ENCODE measurements at places on chromosomes 11 and 22. TPM values are rescaled to one million over a fixed set of nuclear protein-coding genes. Genes with fewer than 3 reads are reported as not detected.
A peak's percentile ranks its signal among the peaks of the same experiment; 100 is the strongest.

DNA sequence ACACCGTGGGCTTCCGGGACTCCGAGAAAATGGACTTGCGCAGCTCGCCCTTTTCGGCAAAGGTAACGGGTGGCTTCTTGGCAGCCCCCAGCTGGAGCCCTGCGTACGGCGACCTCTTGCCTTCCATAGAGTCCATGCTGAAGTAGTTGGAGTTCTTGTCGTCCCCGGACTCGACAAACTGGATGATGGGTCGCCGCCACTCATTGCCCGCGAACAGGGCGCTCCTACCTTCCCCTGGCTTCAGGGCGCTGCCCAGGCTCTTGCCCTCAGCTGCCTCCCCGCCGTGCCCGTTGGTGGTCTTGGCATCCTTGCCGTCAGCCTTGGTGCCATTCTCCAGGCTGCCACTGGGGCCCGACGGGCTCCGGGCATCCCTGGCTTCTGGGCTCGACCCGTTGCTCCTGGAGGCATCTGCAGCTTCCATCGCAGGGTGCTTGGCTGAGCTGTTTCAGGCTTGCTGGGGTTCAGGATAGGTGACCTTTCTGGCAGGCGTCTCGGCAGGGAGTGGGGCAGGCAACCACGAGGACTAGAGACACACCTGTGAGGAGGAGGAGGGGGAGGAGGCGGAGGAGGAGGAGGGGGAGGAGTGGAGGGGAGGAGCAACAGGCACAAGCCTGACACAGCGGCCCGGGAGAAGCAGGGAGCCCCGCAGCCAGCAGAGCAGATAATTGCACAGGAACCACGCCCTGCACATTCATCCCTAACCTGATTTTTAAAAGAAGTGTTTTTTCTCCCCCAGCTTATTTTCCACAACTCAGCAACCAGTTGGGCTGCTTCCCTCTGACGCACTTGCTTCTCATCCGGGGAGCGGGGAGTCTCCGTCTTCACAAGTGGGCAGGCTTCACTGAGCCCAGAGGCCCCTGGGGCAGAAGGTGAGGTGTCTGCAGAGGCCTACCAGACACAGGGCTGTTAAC lies at the start of gene TRIM29:
TRIM29 (minus strand) TSS at position 503 of the 911 bp plus-strand sequence; CDS start at position 421, 82 bp downstream.
- H3K4me3 ChIP-seq: no peak within 1 kb of the TSS
- no peaks in the 10 kb centered on the region for H3K27me3 ChIP-seq
- H3K36me3 ChIP-seq: no peaks in the 10 kb centered on the region
- H3K4me1 ChIP-seq: no peaks in the 10 kb centered on the region
- no peak for DNase-seq

Gene SLC25A18
- total RNA-seq: 2.8 TPM

DNA sequence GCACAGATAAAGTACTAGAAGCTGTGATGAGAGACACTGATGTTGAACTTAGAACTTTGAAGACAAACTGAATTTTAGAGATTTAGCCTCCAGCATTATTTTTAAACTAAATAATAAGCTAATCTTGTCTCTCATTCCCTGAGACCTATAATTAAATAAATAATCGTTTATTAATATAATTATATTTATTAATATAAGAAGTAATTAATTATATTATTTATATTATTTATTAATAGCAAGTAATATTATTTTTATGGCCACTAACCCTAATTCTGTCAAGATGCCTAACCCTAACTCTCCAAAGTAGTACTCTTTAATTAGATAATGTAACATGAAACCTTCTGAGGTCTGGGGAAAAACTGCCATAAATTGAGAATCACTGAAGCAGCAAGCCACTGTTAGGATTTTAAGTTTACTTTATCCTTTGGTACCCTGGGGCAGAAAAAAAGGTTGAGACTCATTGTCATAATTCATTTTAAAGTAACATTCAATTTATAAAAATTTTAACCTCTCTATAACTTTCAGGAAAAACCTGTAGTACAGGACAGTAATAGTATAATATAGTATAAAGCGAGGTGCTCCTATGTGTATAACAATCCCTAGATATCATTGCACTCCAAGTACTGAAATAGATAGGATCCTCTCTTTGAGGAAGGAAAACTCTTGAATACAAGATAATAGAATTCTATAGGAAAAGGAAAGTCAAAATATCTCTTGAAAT lies 85.4 kb downstream of the TTC28 start:
- no peaks in the 10 kb centered on the region for H3K27me3 ChIP-seq
- no peak overlapping the region for H3K27ac ChIP-seq
- H3K4me1 ChIP-seq: no peaks in the 10 kb centered on the region
- no peaks in the 10 kb centered on the region for H3K36me3 ChIP-seq
- no peak for DNase-seq

Gene PHOX2A
- total RNA-seq: not detected

DNA sequence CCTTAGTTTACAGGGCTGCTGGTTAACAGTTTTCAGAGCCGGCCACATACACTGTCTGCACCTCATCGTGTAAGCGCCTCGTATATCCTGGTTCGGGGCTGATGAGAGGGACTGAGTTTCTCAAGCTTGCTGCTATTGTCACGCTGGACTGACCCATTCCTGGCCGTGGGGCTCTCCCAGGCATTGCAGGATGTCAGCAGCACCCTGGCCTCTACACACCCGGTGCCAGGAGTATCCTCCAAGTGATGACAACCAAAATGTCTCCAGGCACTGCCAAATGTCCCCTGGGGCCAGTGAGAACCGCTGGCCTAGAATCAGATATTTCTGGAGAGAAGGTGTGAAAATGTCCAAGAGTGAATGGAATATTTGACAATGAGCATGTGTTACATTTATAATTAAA lies 82.8 kb downstream of the ST3GAL4 start:
- no peaks in the 10 kb centered on the region for H3K27me3 ChIP-seq
- H3K4me1 ChIP-seq: peaks cover 10% of the 10 kb centered on the region
- no peaks in the 10 kb centered on the region for H3K36me3 ChIP-seq
- DNase-seq: no peak

Gene HNRNPUL2
- 38.5 TPM for total RNA-seq

Gene CALCA
- total RNA-seq: 1.4 TPM

DNA sequence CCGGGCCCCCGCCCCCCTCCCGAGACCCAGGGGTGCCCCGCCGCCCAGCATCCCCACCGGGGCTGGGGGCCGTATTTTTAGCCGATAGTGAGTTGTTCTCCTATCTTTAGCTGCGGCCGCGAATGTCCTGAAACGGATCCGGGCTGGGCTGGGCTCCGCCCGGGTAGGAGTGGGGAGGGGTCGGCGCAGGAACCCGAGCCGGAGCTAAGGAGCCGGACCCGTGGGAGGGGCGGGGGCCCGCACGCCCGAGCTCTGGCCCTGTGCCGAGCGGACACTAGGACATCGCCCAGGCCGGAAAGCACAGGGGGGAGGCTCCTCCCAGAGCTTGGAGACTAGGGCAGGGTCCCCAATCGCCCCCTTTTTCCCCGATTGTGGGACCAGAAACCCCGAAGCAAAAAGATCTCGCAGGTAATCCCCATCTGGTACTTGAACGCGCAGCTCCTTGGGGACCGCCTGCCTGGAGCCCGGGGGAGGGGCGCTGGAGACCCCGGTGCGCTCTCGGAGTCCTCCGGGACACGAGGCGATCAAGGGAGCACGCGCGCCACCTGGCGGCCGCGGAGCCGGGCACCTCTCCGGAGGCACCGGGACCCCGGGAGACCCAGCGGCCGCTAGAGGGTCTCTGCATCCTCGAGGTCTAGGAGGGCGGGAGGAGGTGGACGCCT lies 669 bp downstream of the CDC42EP2 start:
- DNase-seq: peak; percentile 98
- H3K27me3 ChIP-seq: no peaks in the 10 kb centered on the region
- H3K4me1 ChIP-seq: peaks cover 60% of the 10 kb centered on the region
- H3K36me3 ChIP-seq: peaks cover 6% of the 10 kb centered on the region

- H3K27ac ChIP-seq: no peak overlapping the region
- H3K4me1 ChIP-seq: peaks cover 56% of the 10 kb centered on the region
Observed at GRCh38 chr11:94790661-94791180, 22.6 kb downstream of the AMOTL1 start.

Gene KLHL35
- total RNA-seq: 4.2 TPM
